ENCODE measurements at places on chromosomes 3 and 15.

GRCh38 chr3:50525987-50526386, 22.6 kb upstream of the CACNA2D2 start:
- H3K4me3 ChIP-seq: no peak overlapping the region
- DNase-seq: peak; percentile 86
- H3K36me3 ChIP-seq: no peaks in the 10 kb centered on the region
- peaks cover under 1% of the 10 kb centered on the region for H3K27me3 ChIP-seq

DNA sequence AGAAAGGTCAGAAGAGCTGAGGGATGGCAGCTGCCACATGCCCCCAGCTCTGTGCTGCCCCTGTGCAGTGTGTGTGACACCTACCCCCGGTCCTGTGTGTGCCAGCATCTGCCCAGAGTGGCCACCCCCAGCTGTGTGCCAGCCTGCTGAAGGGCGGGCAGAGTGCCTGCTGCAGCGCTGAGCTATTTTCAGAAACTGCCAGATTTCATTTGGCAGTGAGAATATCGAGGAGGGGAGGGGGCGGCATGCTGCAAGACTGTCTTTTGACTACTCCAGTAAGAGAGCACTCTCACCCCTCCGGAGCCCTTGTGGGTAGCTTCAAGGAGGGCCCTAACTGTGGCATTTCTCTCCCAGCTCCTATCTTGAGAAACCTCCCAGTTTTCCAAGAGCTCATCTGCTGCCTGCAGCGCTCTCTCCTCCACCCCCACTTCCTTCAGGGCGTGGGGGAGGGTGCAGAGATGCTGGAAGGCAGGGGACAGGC, 25.2 kb upstream of the DOCK3 start:
- no peak overlapping the region for H3K27ac ChIP-seq
- no peak overlapping the region for H3K4me3 ChIP-seq
- DNase-seq: no peak
- no peaks in the 10 kb centered on the region for H3K27me3 ChIP-seq

DNA sequence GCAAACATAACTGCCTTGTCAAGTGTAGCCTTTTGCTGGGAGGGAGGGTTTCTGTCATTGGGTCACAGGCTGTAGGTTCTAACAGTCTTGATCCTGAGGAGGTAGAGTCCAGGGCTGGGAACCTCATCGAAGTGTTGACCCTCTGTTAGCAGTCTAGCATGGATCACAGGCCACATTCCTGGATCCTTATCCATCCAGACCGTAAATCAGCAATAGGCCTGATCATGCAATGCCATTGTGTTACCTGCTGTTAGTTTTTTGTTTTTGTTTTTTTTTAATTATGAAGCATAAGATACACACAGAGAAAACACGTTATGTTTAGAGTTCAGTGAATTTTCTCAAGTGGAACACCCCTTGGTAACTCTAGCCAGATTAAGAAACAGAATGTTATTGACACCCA, 282.0 kb upstream of the TPM1 start:
- H3K4me1 ChIP-seq: peaks cover 24% of the 10 kb centered on the region
- no peak for DNase-seq
- H3K27me3 ChIP-seq: no peaks in the 10 kb centered on the region
- no peak overlapping the region for H3K27ac ChIP-seq
- no peak overlapping the region for H3K4me3 ChIP-seq

GRCh38 chr15:42065468-42065867, 28.9 kb downstream of the PLA2G4D start:
- H3K36me3 ChIP-seq: no peaks in the 10 kb centered on the region
- H3K4me3 ChIP-seq: no peak overlapping the region
- H3K27ac ChIP-seq: no peak overlapping the region

DNA sequence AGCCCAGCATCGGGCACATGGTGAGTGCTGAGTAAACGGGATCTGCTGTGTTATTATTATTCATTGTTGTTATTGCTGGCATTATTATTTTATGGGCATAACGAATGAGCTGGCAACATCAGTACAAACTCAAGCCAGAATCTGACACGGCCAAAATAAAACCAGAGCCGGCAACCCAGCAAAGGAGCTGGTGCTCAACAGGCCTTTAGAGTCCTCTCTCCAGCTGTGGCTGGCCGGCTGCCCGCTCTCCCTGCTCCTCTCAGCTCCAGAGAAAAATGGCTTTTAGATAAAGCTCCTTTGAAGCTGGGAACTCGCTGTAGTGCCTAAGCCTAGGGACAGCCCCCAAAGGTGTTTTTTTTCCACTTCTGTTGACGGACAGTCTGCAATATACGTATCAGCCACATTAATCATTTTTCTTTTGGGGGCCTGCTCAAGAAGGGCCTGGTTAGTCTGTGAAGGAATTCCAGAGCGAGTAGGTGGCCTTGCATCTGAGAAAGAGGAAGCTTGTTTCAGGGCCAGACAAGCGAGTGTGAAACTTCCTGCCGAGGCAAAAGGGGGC, 193.9 kb upstream of the UBE2E1 start:
- no peak overlapping the region for H3K4me3 ChIP-seq
- H3K27ac ChIP-seq: no peak overlapping the region
- H3K27me3 ChIP-seq: no peaks in the 10 kb centered on the region
- no peak for DNase-seq

DNA sequence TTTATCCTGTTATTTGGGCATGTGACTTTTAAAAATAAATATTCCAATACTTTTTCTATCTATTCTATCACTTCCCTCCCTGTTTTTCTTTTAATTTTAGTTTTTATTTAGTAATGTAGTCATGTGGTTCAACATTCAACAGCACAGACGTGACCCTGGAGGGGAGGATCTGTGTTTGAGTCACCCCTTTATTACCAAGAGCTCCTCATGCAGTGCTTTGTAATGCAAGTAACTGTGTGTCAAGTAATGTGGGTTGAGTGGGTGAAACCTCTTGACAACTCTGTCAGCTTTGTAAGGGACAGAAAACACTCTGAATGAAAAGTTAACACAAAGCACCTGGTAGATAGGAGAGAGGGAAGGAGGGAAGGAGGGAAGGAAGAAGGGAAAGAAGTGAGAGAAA, 89.7 kb upstream of the FGF12 start:
- H3K27ac ChIP-seq: no peak overlapping the region
- H3K4me1 ChIP-seq: peaks cover 2% of the 10 kb centered on the region
- H3K36me3 ChIP-seq: no peaks in the 10 kb centered on the region
- H3K4me3 ChIP-seq: no peak overlapping the region
- no peaks in the 10 kb centered on the region for H3K27me3 ChIP-seq

GRCh38 chr3:42459151-42459550, 43.3 kb upstream of the VIPR1 start:
- no peaks in the 10 kb centered on the region for H3K4me1 ChIP-seq
- no peak for DNase-seq
- H3K4me3 ChIP-seq: no peak overlapping the region
- H3K27ac ChIP-seq: no peak overlapping the region
- no peaks in the 10 kb centered on the region for H3K36me3 ChIP-seq

DNA sequence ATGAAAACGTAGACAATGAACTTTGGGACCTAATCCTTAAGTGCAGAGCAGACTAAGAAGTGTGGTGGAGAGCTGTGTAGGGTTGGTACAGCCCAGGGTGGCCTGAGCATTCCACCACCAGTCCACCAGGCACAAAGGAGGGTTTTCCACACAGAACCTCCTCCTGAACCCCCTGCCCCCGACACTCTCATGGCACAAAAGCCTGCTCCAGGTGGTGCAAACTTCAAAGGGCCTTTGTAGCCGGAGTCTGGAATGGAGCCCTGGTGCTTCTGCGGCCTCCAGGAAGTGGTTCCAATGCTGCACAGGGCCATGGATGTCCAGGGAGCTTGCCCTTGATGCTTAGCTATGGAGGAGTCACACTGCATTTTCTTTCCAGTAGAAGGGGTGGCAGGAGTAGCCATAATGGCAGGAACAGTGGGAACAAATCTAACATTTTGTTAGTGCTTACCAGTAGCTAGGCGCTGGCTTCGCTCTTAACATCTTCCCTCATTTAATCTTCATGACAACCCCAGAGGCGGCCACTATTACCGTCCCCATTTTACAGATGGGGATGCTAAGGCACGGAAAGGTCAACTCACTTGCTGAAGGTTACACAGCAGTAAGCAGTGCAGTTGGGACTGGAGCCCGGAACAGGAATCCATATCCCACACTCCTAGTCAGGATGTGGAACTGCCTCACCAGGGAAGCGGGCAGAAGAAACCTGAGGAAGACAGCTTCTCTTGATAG, 68.6 kb downstream of the LRIG1 start:
- H3K27me3 ChIP-seq: no peaks in the 10 kb centered on the region

- no peak overlapping the region for H3K27ac ChIP-seq
- H3K4me1 ChIP-seq: peaks cover 6% of the 10 kb centered on the region
- H3K36me3 ChIP-seq: peaks cover 5% of the 10 kb centered on the region
- no peak overlapping the region for H3K4me3 ChIP-seq
- no peaks in the 10 kb centered on the region for H3K27me3 ChIP-seq
- no peak for DNase-seq
Observed at GRCh38 chr3:62446337-62446940, 73.1 kb upstream of the FEZF2 start.

DNA sequence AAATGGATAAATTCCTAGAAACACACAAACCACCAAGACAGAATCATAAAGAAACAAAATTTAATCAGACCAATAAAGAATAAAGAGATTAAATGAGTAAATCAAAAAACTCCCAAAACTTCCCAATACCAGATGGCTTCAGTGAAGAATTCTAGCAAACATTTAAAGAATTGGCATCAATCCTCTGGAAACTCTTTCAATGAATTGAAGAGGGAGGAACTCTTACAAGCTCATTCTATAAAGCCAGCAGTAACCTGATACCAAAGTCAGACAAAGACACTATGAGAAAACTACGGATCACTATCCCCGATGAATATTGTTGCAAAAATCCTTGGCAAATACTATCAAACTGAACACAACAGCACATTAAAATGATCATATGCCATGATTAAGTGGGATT, 81.9 kb upstream of the SLCO2A1 start:
- no peak overlapping the region for H3K4me3 ChIP-seq
- H3K27ac ChIP-seq: no peak overlapping the region
- H3K36me3 ChIP-seq: no peaks in the 10 kb centered on the region

DNA sequence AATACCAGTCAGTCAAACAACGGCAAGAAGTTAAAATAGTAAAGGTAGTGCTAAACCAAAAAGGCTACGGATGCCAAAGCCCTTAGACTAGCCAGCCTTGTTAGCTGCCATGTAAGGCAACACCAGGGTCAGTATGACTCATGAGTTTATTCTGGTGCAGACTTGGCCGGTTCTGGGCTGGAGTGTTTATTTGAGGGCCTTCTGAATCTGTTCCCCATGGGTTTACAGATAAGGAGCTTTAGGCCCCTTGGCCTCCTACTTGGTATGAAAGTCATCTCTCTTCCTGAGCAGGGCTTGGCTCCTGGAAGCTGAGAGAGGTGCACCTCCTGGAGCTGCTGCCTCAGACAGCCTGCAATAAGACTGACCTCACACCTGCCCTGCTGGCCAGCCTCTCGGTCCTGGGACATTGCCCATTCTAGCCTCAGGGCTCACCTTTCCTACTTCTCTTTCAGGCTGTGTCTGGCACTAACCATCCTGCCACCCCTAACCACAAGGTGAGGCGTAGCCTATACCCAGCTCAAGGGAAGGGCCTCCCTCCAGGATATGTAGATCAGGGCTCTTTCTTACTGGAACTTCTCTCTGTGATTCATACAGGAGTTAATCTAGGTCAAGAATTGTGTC, 10.4 kb upstream of the RTP1 start:
- DNase-seq: peak; percentile 47
- H3K36me3 ChIP-seq: no peaks in the 10 kb centered on the region
- H3K4me1 ChIP-seq: peaks cover 20% of the 10 kb centered on the region
- H3K4me3 ChIP-seq: no peak overlapping the region

DNA sequence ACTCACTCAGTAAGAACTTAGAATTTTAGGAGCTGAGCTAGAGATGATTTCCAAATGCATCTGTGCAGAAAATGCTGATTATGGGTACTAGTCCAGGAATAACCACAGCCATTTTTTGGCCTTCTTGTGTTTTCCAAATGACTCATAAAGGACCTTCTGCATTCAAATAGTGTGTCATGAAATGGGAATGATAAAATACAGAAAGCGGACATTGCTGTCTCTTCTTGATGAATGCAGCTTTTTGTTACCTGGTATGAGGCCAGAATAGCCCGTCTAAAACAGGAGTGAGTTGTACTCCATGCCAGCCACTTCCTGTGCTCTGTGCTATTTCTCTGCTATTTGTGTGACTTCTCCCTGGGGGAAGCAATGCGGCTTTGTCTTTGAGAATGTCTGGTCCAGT, 20.5 kb upstream of the FRMD5 start:
- no peaks in the 10 kb centered on the region for H3K36me3 ChIP-seq
- no peak overlapping the region for H3K27ac ChIP-seq
- H3K4me1 ChIP-seq: peaks cover 4% of the 10 kb centered on the region
- no peak overlapping the region for H3K4me3 ChIP-seq
- no peak for DNase-seq

DNA sequence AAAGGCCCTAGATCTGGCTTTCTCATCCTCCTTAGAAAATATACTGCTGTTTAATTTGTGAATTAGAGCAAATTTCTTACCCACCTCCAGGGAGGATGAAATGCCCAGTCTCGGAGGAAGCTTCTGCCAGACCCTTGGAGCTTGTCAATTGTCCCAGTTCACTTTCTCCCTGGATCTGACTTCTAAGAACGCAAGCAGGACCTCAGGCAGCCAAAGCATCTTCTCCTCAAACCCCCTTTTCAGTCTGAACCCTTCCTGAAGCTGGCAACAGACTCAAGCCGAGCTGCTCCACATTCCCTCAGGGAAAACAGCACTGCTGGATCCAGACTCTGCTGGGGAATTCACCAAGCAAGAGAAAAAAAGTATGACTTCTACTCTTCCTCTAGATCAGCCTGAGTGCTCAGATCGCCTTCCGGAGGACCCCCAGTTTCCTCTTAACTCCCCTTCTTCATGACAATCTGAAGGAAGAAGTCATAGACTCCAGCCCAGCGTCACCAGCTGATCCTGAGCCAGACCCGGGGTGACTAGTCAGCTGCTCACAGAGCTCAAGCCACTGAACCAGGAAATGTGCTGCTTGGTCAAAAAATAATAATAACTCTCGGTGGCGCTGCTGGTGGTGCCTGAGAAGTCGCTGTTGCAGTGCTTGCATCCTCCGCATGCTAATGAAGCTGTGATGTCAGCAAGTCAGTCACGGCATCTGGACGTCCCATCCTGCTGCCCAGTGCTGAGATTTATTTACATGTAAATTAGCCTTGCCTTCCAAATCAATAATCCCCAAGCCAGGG, at the start of gene PRICKLE2:
PRICKLE2 (minus strand) TSS at position 641 of the 785 bp plus-strand sequence. CDS start 26,539 bp downstream, outside the sequence.
- H3K36me3 ChIP-seq: no peaks in the 10 kb centered on the region
- H3K4me1 ChIP-seq: peaks cover 3% of the 10 kb centered on the region
- no peak within 1 kb of the TSS for H3K27ac ChIP-seq

DNA sequence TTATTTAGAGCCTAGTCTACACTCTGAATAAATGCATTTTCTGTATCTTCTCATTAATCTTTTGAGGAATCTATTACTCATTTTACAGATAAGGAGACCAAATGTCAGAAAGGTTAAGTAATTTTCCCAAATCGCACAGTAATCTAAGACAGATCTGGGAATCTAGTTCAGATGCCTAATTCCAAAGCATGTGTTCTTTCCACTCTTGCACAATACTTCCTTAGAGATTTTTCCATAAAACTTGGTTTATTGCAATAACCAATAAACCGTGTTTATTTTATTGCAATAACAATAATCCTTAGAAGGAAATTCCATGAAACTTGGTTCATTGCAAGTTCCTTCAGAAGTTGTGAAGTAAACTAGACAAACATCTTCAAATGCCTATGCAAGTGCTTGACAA, 17.4 kb upstream of the COL8A1 start:
- DNase-seq: no peak
- no peak overlapping the region for H3K4me3 ChIP-seq
- no peaks in the 10 kb centered on the region for H3K27me3 ChIP-seq
- no peaks in the 10 kb centered on the region for H3K4me1 ChIP-seq

Data from H9 (cell line).